Stimulated activated CD8-positive, alpha-beta memory T cell treated with anti-CD3 and anti-CD28 coated beads, Interleukin-7, amount 100 ng/mL, for 1 hour (primary cell): ENCODE measurements at places on chromosomes 2 and 18.

GRCh38 chr2:23651187-23652080 is 266.5 kb downstream of the KLHL29 start:
- no peak for DNase-seq

DNA sequence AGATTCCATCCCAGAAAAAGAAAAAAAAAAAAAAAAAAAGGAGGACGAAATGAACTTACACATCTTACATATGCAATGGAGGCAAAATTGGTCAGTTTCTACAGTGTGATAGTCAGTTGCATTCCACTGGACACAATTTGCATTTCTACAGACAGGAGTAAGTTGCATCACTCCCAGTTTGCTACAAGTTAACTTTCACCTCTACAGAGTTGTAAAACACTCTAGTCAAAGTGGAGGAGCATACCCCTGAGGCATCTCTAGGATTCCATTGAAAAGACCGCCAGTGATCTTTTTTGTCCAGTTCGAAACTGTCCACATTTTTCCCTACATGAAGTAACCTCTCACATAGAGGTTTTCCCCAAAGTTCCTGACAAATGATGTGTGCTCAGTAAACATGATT is 202.8 kb downstream of the VAPA start:
- no peak for DNase-seq

DNA sequence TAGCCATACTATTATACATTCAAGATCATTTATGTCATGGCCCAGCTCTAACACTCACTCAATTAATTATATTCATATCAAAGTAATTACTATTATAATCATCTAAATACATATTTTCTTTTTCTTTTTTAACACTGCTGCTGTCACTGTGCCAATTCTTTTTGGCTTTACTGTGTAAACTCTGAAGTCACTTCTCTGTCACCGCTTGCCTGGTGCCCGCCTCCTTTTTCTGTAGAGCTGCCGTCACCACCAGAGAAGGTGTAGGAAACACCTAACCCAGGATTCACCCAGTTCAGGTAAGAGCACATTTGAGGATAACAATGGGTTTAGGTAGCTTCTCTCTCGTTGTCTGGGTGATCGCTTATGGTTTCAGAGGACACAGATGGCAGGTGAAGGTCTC is 93.3 kb downstream of the AOX1 start:
- DNase-seq: no peak

DNA sequence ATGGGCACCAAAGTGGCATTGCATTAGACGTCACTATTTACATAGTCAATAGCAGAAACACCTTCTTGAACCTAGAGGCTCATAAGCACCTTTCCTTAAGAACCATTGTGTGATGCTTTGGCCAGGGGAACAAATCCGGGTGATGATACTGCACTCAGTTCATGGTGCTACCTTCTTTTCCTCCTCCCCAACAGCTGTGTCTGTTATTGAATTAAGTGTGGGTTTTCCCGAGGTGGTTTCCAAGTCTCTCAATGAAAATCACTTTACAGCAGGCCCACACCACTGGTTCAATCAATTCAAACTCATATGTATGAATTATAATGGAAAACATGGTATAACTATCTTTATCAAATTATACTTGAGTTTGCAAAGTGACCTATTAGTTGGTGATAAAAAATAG is 9.3 kb upstream of the EFEMP1 start:
- no peak for DNase-seq

DNA sequence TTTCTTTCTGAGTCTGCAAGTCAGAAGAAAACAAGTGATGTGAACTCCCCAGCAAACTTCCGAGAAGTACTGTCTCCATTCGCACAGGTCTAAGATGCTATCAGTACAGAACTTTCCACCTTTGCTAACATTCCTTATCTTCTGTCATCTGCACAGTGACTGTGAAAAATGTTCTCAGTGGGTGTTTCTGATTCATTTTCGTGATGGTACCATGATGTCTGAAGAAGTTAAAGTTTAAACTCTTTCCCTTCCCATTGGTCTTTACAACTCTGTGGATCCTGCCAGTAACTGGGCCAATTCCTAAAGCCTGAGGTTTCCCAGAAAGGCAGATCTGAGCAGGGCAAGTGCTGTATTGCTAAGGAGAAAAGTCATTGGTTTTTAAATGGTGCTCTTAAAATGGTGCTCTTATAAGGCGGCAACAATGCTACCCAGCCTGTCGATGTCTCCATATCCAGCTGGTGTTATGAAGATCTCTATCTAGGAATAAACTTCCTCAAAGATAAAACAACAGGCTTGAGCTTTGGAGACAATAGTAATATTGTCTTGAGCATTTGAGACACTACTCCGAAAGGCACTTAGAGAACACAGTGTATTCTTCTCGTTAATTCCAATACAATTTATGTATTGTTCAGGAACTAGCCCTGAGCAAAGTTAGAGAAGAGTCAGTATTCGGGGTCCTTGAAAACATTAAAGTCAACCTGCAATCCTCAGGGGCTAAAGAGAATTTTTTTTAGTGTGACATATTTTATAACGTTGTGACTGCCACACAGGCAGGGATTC is 232.3 kb downstream of the OSR1 start:
- no peak for DNase-seq

DNA sequence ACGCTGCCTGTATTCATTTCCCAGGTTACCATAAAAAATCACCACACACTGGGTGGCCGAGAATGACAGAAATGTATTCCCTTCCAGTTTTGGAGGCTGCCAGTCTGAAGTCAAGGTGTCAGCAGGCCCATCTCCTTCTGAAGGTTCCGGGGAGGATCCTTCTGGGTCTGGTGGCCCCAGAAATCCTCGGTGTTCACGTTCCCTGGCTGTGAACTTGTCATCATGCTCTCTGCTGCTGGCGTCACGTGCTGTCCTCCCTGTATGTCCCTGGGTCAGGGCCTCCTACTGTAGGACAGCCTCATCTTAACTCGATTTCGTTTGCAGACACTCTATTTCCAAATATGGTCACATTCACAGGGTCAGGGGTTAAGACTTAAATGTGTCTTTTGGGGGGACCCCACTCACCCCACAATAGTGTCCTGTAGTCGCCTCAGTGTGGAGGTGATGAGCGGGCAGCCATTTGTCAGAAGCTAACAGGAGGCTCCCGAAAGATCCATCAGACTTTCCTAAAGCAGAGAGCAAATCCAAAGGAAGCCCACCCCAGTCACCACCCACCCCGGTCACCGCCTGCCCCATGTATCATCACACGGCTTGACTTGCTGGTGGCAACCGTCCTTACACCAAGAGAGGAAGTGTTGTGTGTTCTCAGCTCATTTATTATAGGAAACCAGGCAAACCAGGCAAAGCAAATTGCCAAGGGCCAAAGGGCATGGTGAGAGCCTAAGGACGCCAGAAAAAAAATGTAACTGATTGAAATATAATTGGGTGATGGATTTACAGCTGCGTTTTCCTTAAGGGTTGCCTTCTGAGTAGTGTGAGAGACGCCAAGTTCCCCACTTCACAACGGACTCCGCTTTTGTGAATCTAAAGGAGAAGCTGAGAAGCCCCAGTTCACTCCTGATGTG is 148.8 kb upstream of the ZNF236 start:
- no peak for DNase-seq

- no peak for DNase-seq
These were observed 15.3 kb downstream of the SNORC start for GRCh38 chr2:232885264-232885961.

GRCh38 chr2:197309691-197310231 is 819 bp downstream of the ANKRD44 start:
- DNase-seq: peak; percentile 57

DNA sequence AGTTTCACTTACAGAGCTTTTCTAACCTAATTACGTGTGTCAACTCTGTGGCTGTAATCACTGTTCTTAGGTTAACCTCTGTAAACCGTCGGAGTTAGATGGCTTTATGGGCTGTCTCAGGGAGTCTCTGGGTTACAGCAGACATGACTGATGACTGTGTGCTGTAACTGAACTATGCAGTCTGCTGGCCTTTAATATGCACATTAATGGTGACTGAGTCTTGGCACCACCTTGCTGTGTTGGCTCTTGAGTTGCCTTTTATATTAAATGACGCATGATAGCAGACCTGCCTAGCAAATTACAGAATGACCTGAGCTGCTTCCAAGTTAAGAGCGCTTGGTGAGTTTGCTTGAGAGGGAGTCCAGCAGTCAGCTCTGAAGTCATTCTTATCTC is 90.1 kb downstream of the ACKR3 start:
- DNase-seq: no peak

DNA sequence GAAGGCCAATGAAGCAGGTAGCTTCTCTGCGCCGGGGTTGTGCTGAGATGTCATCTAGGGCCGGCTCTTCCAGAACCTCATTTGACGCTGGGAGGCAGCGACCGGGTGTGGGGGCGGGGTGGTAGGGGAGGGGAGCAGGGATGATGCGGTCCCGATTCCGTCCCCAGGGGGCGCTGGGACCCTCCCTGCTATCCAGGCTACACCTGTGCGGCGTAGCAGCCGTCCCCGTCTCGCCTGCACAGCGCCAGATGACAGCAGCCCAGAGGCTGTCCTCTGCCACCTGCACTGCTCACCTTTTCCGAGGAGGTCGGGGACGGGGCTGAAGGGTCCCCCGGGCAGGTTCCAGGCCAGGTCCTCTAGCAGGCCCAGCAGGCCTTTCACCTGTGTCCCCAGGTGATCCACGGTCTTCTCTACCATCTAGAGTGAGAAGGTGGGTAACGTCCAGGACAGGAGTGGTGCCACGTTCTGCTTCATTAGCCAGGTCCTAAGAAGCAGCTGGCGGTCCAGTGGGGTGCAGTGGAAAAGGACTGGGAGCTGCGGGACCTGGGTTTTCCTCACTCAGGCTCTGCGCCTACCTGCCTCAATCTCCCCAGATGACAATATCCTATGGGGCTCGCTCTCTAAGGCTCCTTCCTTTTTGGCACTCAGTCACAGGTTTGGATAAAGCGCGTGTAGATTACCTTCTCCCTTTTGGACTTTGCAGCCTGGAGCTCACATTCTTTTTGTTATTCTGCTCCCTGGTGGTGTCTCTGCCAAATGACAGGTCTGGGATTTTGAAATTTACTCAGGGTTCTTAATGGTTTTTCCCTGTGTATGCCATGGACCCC is 56.0 kb upstream of the RAB6C start:
- no peak for DNase-seq

DNA sequence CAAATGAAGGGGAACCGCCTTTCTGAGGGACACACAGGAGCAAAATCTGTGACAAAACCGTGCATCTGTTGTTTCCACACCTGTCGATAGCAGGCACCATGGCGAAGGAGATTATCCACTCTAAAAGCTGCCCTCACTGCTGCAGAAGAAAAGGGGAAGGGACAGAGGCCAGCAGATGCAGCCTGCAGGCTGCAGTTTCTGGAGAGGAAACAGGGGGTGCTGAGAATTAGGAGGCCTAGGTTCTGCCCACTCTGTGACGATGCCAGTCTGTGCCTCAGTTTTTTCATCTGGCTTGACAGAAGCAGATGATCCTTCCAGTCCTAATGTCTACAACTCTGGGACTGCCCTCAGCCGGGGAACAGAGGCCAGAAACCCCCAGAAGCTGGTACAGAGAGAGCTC is 17.7 kb downstream of the PAX8 start:
- no peak for DNase-seq

GRCh38 chr2:226971084-226971483 is 135.2 kb downstream of the RHBDD1 start:
- DNase-seq: no peak

GRCh38 chr18:23377669-23378301 is 75.3 kb upstream of the RIOK3 start:
- DNase-seq: no peak

DNA sequence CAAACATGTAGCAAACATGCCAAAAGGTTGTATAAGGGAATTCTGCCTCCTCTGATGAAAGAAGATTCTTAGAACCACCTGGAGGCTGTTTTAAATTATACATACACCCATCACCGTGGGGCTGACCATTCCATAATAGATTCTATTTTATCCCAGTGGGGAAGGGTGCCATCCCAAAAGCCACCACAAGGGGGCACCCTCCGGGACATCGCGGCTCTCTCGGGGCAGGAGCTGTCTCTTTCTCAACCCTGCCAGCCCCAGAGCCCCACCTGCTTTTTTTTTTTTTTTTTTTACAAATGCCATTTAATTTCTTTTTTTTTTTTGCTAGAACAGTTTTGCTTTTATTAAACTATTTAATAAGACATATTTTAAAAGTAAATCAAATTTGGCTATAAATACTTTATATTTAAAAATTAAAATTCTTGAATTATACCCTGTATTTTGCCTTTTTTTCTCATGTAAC is 8.6 kb upstream of the MTCL1 start:
- peak; percentile 52 for DNase-seq

DNA sequence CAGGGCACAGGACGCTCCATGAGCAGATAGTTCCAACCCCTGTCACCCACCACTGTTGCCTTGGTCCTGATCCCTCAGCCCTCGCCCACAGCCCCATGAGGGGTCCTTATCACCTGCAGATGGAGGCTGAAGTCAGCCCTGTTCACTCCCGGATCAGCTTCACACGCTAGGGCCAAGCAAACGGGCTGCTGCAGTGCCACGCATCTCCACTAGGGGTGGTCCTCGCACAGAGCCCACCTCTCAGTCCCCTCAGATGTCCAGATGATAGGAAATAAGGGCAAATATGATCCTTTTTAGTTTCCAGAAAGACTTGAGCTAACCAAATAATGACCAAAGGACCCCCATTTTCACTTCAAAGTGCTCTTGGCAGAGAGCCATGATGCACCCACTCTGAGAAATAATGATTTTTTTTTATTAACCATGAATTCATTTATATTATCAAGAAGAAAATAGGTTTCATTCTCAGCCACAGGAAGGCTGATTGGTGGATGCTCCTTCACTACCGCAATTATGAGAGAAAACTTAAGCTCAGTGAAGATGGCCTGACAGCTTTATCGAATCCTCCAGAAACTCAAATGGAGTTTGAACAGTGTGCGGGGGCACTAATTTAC is 71.9 kb upstream of the KLHL29 start:
- DNase-seq: no peak

- DNase-seq: no peak
These were observed 130.5 kb upstream of the MGAT5 start for GRCh38 chr2:134123332-134123731.

- DNase-seq: no peak
These were observed 254.6 kb upstream of the RBBP8 start for GRCh38 chr18:22678486-22678885.

- DNase-seq: no peak
These were observed 7.8 kb upstream of the WNT10A start for GRCh38 chr2:218872645-218873358.

- DNase-seq: peak; percentile 6
These were observed 1.0 kb downstream of the ZCCHC2 start for GRCh38 chr18:62523631-62524439.

DNA sequence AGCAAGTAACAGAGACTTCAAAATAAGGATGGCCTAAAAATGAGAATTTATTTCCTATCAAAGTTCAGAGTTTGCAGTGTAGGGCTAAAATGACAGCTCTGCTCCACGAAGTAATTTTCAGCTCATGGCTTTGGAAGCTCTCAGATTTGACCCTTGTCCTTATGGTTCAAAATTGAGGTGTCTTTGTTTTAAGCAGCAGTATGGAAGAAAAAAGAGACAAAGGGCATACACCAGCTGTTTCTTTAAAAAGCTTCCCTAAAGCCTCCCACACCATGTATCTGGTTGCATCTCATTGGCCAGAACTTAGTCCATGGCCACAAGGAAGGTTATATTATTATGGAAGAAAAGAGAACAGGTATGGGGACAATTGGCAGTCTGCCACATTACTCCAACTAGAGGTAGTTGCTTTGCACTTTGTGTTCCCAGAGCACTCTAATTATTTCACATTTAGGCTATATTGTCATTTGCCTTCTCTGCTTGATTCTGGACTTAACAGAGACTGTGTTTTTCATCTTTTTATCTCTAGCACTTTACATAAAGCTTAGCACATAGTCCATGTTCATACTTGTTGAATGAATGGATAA is 180.4 kb downstream of the MCFD2 start:
- no peak for DNase-seq

- DNase-seq: no peak
These were observed 69.9 kb upstream of the HK2 start for GRCh38 chr2:74763962-74764428.

- no peak for DNase-seq
These were observed 92.3 kb downstream of the OSBPL6 start for GRCh38 chr2:178286636-178287035.
